ENCODE measurements at places on chromosomes 12 and 14.

GRCh38 chr12:54968181-54968730 lies 16.3 kb downstream of the TESPA1 start:
- DNase-seq: no peak

DNA sequence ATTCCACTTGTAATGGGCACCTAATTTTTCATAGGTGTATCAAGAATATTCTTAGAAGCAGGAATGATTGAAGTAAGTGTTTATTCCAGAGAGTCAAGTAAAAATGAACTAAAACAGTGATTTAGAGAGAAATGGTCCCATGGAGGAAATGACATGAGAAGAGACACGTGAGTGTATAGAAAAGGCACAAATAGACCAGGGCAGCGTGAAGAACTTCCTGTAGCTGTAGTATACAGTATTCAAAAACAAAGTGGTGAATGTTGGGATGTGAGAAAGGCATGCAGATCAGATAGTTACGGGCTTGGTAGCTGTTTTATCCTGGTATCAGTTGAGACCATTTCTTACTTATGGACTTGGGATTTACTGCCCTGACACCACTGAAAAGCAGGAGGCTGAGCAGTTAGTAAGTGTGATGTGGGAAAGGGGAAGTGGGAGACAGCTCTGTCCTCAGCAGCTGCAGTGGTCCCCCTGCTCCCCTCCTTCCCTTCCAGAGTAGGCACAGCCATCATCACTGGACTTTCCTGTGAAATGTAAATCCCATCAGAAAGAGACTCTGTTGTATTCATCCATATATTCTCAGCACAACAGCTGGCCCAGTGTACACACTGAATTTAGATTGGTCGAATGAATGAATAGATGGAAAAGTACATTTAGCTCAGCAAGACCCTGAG lies 16.8 kb upstream of the TESPA1 start:
- no peak for DNase-seq

DNA sequence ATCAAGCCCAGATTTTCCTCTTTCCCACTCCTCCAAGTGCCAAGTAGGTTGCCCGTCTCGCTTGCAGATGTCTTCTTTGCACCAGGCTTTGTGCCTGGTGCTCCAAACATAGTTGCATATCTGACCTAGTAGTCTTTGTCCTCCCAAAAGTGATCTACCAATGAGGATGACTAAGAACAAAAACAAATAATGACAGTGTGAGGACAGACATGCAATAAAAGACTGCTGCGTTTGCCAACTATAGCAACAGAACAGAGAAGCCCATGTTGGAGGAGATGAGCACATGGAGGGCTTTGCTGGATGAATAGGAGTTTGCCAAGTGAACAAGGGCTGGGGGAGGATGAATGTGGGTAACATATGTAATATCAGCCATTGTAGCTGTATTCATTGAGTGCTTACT lies 15.6 kb downstream of the DTX1 start:
- DNase-seq: no peak

DNA sequence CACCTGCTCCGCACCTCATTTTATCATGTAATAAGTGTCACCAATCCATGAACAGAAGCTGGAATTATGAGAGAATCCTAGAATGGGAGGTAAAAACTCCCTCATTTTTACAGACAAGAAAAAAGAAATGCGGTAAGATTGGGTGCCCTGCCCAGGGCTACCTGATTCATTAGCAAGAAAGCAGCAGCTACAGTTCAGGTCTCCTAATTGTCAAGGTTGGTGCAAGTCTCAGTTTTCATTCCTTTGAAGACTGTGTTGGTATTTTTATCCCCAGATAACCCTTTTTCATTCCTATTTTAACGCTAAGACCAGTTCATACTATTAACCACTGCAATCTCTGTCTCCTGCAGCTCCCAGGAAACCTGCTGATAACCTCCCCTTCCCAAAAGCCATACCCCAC lies 6.9 kb downstream of the DUSP6 start:
- DNase-seq: no peak

GRCh38 chr14:75278422-75279152 lies at the start of gene FOS:
TSS of gene FOS (plus strand) at chr14:75278828. CDS start at chr14:75278983, 155 bp downstream.
- no peak for DNase-seq

- no peak for DNase-seq
Measured at GRCh38 chr14:100556936-100557505, 30.2 kb downstream of the BEGAIN start.

DNA sequence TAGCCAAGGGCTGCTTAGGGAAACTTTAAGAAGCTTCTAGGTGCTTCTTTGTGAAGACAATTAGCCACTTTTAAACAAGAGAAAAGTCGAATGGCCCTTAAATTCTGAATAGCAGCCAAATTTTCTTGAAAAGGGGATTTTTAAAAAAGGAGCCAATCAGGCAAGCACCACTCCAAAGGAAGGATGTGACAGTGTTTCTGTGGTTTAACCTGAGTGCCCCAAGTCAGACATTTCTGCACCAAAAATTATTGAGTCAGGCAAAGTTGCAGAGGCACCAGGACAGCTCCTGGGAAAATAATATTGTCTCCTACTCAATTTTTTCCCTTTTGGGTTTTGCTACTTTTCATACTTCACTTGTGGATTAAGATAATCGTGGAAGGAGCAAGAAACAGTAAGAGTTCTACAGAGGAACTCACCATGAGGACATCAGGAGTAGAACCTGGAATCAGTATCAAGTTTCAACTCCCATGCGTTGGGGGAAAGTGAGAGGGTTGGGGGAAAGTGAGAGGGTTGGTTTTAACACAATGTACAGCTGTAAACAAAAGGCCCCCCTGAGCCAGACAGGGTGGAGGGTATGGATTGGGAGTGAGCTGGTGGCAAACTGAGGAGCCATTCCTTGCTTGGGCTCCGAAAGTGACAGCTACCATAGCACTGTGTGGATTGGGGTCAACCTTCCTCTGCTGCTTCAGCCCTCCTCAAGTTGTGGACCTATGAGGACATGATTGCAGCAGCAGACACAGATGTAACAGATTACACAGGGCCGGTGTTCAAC lies 90.8 kb downstream of the SLC38A1 start:
- DNase-seq: no peak

GRCh38 chr14:52023518-52023917 lies 34.2 kb downstream of the RTRAF start:
- DNase-seq: no peak

GRCh38 chr12:81123611-81124010 lies 45.7 kb downstream of the ACSS3 start:
- no peak for DNase-seq

- DNase-seq: no peak
Measured at GRCh38 chr14:36224176-36224575, 47.7 kb upstream of the PTCSC3 start.

GRCh38 chr12:85603556-85603955 lies 232.7 kb downstream of the RASSF9 start:
- DNase-seq: no peak

DNA sequence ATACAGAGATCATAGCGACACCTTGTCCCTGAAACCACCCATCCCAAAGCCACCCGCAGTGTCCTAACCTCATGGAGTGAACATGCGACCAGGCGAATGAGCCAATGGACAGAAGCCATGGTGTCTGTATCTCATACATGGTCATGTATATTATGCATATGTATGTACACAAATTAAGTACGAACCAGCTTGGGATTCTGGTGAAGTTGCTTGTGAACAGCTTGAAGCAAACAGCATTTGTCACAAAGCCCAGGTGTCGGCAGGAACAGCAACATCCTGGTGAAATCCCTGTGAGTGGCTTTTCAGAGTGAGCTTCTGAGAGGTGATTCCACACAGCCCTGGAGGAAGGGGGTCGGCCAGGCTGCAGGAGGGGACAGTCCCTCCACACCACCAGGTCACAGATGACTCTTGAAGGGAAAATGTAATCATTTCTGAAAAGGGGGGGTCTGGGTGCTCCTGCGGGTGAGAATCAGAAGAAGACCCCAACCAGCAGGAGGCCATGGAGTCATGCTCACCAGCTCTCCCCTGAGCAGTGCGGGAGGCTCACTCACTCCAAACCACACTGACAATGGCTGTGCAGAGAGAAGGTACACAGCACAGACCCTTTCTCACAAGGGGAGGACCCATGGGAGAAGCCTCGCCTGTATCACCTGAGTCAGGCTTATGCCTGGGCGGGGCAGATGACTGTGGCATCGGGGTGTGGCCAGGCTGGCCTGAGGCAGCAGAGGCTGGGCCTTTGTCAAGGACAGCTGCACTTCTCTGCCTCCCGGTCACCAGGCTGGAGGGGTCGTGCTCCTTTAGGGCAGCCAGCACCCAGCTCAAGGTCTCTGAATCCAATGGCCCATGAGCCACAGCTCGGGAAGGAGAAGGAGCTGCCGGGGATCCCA lies 14.3 kb downstream of the CHGA start:
- DNase-seq: no peak

GRCh38 chr12:26124446-26125399 lies at the start of gene BHLHE41:
TSS of gene BHLHE41 (minus strand) at chr12:26125037. CDS start at chr12:26124779, 258 bp downstream.
- DNase-seq: no peak

DNA sequence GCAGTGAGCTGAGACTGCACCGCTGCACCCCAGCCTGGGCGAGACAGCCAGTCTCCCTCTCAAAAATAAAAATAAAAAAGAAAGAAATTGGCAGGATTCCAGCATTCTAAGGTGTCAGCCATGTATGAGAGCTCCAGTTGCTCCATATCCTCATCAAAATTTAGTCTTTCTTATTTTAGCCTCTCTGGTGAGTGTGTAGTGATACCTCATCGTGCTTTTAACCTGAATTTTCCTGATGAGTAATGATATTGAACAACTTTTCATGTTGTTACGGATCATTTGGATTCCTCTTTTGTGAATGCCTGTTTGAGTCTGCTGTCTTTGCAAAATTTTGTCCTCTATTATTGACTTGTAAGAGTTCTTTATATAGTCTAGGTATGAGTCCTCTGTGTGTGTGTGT lies 28.5 kb downstream of the CCDC60 start:
- no peak for DNase-seq

GRCh38 chr12:90064852-90065801 lies 356.5 kb upstream of the ATP2B1 start:
- DNase-seq: no peak

DNA sequence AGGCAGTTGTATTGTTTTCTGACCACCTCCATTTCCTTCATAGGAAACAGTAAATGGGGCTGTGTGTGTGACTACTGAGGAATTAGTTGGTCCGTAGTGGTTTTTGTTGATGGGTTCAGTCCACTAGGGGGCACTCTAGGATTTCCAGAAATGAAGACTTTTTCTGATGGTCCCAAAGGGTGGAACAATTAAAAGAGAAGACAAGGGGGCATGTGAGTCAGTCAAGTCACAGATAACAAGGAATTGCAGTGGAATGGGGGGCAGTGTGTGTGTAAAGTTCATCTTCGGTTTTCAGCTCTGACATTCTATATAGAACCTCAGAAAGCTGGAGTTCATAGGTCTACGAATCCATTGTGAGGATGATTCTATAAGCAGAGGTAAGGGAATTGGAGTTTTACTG lies 186.6 kb upstream of the OR4E1 start:
- no peak for DNase-seq

- no peak for DNase-seq
Measured at GRCh38 chr14:79584679-79585078, 626.6 kb downstream of the DIO2 start.

DNA sequence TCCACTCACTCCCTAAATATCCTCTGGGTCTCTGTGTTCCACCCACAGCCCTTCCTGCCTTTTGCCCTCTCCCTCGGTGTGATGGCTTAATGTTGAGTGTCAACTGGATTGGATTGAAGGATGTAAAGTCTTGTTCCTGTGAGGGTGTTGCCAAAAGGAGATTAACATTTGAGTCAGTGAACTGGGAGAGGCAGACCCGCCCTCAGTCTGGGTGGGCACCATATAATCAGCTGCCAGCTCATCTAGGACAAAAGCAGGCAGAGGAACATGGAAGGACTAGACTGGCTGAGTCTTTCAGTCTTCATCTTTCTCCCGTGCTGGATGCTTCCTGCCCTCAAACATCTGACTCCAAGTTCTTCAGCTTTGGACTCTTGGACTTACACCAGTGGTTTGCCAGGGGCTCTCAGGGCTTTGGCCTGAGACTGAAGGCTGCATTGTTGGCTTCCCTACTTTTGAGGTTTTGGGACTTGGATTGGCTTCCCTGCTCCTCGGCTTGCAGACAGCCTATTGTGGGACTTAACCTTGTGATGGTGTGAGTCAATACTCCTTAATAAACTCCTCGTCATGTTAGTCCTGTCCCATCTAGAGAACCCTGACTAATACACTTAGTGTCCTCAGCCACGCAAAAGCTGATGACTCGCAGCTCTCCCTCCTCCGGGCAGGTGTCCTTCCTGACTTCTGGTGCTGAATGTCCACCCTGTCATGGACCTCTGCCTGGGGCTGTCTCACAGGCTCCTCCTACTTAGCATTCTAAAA lies 5.9 kb downstream of the DGLUCY start:
- no peak for DNase-seq

- no peak for DNase-seq
Measured at GRCh38 chr14:68473069-68473468, 319.8 kb downstream of the ZFP36L1 start.

GRCh38 chr12:6376079-6376869 lies 911 bp upstream of the SCNN1A start:
- DNase-seq: no peak

DNA sequence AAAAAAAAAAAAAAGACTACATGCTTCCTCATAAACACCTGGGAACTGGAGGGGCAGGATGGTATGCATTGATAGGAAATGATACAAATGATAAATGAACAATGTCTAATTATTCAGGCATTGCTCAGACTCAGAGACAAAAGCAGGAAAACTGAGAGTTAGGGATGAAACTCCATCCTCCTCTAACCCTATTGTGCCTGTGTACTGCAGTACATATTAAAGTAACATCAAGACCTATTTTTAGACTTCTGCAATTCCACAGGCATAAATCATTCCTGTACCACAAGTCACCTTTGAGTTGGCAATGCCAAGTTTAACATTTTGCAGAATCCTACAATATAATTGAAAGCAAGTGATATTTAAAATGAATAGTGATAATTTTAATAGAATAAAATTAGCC lies 156.5 kb upstream of the USP15 start:
- no peak for DNase-seq

DNA sequence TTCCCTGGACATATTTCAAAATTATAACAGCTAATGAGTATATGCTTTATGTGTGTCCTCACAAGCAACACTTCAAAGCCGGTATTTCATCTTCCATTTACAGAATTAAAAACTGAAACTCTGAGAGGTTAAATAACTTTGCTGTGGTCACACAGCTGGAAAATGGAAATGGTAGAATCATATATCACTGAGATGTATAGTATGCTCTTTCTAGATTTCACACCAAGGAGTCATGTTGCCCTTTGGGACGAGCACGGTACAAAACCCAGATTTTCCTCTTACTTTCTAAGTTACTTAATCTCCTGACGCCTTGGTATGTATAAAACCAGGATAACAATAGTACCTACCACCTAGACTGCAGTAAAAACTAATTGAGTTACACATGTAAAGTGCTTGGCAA lies 152.6 kb upstream of the GRIP1 start:
- DNase-seq: no peak

- no peak for DNase-seq
Measured at GRCh38 chr12:26195250-26195640, at the start of gene SSPN. TSS of gene SSPN (plus strand) at chr12:26195573. CDS start at chr12:26195673, 100 bp downstream.

DNA sequence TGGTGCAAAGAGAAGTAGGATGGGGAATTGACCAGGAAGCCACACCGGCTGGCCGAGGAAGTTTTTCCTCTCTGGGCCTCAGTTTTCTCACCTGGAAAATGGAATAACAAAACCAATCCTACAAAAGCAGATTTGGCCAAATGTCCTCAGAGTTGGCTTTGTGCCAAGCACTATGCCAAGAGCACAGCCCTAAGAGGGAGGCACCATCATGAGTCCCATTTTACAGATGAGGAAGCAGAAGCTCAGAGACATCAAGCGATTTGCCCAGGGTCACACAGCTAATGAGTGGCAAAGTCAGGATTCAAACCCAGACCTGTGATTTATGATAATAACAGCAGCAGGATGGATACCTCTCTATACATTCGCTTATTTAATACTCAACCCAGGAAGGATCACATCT lies 27.3 kb downstream of the RASAL1 start:
- DNase-seq: no peak

GRCh38 chr14:59419303-59419702 lies 45.9 kb downstream of the GPR135 start:
- DNase-seq: no peak
